ENCODE measurements at places on chromosomes 12 and 14.

DNA sequence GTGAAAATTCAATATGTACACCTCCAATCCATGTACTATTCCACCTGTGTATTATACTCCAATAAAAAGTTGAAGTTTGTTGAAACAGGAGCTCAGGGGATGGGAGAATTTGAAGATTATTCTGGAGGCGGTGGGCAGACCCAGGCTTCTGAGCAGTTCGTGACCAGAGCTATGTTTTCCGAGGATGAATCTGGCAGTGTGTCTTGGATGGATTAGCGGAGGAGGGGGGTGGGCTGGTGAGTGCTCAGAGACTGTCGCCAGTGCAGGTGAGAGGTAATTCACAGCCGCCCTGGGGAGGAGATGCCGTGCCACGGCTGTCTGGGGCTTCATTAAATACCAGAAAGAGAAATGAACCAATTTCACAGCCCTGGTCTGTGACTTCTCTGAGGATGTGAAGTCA, 283.0 kb upstream of the RTL1 start:
- no peak for DNase-seq

DNA sequence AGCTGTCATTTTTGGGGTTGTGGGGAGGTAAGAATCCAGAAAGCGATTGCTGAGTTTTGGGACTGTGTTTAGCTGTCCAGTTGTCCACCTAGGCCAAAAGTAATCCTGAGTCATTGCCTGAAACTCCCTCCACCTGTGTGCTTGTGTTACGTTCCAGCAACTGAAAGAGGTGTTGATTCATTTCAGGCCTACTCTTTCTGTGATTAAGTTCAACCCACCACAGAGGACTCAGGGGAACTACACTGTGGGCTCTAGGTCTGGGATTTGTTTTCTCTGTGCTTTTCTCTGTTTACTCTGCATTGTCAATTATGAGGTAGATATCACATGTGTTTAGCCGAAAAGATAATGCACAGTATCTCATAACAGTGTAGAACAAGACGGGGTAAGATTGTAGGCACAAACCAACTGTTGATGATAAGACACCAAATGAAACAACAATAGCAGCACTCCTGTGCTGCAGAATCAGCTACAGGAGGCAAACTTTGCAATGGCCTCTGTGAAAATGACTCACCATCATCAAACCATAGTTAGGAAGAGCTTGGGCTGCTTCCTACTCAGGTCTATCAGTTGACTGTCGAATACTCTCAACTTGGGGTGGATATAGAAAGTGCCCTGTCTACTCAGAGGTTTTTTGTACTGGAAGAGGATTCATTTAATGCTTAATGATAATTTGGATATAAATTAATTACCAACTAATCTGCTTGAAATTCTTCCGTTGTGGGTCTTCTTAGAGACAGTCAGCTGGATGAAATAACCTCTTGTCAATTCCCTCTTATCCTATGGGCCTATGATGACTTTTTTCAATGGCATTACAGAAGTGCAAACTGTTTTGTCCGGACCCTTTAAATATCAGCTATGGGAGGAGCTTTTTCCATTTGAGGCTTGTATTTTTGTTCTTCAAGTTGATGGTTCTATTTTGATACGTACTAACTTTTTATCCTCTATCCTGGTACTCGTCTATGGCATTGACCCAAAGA, 385.9 kb downstream of the BMP4 start:
- no peak for DNase-seq

GRCh38 chr12:28517101-28517500, 326.8 kb downstream of the CCDC91 start:
- DNase-seq: no peak

DNA sequence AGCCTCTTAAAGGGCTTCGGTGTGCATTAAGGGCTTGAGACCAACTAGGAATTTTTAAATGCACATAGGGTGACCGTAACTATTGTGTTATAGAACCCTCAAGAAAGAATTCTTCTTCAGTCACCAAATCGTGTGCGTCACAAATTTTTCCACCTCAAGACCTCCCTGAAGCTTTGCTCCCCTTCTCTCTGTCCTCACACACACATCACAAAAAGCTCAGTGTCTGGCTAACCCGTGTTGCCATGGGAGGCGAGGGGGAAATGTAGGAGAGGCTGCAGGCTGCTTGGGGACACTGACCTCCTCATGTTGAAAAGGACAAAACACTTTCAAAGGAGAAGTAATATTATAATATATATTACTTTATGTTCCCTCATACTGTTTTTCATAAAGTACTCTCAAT, 10.6 kb downstream of the SSPN start:
- no peak for DNase-seq

DNA sequence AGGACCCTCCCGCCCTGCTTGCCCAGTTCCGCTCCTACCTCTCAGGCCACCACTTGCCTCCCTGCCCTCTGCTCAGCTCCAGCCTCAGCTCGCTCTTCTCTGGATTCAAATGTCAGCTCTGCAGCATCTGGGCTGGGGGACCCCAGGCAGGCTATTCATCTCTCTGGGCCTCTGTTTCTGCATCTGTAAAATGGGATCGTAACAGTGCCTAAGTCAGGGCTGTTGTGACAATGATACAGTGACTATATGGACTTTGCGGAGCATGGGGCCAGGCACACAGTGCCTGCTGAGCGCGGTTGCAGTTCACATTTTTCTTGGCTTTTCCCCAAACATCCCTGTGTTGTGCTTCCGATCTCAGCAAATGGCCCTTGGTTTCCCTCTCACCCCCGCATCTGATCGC, 2.8 kb downstream of the PHETA1 start:
- DNase-seq: no peak

DNA sequence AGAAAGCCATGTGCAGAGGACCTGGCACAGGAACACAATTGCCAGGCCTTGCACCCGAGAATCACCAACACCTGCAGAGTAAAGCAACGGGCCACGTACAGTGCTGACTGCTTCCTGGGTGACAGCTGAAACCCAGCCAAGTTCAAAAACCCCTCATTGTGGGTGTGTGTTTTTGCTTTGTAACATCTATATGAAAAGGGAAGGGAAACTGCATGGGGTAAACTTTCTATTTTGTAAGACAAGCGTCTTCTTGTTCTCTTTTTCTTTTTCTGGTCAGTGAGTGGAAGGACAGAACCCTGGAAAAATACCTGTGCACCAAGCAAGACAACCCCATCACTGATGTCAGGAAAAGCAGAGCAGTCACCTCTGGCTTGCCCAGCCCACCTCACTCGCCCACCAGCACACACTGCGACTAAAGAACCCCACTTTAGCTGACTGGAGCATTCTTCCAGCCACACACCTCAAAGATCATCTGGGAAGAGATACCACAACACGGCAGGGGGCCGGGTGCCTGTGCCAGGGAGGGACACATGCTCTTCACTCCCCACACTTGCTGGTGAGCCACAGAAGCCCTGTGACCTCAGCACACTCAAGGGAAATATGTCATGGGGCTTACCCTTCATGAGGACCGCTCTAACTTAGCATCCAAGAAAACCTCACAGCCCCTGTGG, 172.3 kb downstream of the NDUFA12 start:
- no peak for DNase-seq

DNA sequence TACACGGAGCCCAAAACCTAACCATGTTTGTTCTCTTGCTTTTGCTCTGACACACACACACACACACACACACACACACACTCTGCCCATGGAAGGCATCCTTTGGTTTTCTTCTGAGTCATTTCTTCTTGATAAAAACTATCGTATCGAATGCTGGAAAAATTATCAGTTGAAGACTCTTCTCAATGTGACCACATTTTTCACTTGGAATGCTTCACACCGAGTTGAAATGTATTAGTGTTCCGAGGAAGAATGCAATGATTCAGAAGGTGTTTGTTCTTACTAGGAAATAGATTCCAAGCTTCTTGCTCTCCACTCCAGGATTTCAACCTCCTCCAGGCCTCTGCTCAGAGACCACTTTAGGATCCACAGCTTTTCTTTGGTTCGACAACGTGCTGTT, 226.3 kb downstream of the MON2 start:
- no peak for DNase-seq

DNA sequence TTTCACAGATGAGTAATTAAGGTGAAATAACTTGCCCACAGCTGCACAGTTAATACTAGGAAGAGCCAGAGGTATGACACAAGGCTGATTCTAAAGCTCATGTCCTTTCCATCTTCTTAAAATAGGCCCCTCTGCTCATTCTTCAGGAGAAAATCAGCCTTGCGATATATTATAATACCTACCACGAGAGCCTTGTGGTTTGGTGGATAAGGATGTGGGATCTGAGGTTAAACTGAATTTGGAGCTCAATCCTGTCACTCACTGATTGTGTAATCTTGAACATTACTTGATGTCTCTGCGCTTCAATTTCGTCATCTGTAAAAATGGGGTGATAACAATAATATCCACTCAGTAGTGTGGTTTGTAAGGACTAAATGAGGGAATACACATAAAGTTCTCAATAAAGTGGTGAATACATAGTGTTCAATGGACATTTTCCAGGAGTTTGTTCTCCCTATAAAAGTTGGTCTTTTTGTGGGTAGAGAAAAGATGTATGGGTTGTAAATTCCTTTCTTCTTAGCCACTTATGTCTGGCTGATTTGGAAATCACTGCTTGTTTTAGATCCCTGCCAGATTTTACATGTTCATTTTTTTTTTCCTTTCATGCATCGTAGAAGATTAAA, 25.1 kb upstream of the ATP2B1 start:
- no peak for DNase-seq

DNA sequence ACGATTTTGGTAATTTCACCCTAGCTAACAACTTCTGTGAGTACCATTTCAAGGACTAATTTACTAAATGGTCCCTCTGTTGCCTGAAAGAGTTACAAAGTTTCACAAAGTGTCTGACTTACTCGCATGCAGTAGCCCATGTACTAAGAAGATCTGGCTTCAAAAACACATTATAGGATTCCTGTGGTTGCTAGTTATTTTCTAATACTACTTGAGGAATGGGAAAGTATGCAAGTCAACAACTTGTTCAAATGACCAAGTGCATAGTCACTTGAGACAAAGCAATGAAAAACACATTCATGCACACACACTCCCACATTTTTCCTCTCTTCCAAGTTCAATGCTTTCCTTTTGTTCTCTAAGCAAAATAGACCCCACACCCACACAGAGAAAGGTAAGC, 219.7 kb upstream of the TMPO start:
- DNase-seq: no peak

DNA sequence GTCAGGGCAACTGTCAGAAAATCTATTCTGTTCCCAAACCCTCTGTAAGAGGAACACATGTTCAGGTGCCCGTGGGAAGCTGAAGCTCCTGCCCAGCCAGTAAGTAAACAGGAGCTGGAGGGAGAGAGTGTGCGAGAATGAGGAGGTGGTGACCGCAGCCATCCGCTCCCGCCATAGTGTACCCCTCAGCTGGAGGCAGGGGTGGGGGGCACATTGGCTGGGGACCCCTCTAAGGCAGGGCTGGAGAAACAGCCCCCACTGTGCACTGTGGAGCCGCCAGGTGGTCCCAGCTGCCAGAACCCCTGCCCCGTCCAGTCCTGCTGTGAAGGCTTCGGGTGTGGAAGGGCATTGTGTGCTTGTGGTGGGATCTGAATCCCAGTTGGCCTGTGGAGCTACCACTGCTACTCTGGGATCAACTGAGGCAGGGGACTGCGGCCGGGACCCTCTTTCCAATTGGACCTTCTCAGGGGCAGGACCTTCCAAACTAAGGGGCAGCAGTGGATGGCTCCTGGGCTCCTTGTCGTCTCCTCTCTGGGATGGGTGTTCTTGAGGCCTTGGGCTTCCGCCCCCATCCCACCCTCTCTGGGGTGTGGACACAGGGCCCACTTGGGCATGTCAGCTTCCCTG, 59.6 kb downstream of the TSPAN9 start:
- DNase-seq: no peak

- no peak for DNase-seq
Observed at GRCh38 chr14:83355609-83356008, 1822.0 kb upstream of the SEL1L start.

DNA sequence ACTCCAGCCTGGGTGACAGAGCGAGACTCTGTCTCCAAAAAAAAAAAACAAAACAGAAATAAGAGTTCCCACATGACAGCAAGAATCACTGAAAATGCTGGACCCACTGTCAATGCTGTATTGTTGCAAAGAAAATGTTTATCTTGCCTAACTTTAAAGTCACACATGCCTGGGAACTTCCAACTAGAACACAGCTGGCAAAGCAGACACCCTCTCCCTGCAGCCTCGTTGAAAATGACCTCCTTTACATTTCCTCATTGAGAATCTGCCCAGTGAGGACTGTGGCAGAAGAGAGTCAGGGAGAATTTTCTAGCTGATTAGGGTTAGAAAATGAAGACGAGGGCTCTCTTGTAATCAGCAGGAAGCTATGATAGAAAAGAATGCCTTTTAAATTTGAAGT, 42.8 kb upstream of the TCL1A start:
- DNase-seq: no peak

DNA sequence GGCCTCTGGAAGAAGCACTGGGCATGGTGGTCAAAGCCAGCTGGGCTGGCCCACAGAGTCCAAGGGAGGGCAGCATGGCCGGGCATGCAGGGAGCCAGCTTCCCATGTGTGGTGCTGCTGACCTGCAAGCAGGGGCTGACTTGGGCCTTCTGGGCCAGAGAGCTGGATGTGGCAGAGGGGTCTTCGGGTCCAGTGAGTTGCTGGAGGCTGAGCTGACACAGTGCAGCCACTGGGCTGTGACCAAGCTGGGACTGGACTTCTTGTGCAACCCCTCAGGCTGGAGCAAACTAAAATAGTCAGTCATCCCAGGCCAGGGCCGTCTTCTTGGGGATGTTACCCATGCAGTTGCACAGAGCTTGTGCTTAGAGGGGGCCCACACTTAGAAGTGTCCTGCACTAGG, 7.3 kb upstream of the RIN3 start:
- no peak for DNase-seq

DNA sequence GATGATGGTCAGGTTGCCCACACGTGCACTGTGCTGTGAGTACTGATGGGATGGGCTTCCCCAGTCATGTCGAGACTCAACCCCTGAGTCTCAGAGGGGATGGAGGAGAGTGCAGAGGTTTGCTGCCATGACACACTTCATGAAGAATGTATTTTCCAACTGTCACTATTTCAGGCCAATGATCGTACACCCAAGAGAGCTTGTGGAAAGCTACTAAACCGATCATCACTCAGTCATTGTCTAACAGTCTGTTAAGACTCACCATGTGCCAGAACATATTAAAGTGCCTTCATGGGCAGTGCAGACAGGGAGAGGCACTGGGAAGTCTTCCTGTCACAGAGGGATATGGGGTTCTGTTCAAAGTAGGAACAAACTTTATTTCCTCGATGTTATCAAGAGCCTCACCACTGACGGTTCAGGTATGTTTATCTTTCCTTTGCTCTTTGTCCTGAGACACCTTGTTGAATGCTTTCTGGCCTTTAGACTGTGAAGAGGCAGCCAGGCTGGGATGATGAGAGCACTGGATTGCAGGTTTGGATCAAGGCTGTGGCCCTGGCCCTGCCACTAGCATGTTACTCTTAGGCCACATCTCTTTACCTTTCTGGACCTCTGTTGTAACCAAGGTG, 41.6 kb upstream of the NTF3 start:
- DNase-seq: no peak

All from D721Med (cell line).